EH (cell line): ENCODE measurements at places on chromosomes 2 and 18.

DNA sequence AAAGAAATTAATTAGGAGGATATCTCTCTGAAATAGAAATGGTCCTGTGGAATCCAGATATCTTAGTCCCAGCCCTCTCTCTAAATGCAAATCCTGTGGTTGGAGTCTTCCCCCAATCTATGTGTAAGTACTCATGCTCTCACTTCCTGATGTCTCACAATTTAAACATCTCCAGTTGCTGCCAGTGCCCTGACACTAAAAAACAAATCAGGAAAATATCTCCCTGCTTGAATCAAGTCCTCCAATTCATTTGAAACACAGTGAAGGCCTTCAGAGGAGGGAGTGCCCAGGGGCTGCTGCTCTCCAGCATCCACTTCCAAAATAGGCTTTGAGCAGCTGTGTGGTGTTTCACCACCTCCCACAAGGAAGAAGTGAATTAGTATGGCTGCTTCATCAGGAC, 413.8 kb downstream of the RAD51AP2 start:
- no peak for DNase-seq

DNA sequence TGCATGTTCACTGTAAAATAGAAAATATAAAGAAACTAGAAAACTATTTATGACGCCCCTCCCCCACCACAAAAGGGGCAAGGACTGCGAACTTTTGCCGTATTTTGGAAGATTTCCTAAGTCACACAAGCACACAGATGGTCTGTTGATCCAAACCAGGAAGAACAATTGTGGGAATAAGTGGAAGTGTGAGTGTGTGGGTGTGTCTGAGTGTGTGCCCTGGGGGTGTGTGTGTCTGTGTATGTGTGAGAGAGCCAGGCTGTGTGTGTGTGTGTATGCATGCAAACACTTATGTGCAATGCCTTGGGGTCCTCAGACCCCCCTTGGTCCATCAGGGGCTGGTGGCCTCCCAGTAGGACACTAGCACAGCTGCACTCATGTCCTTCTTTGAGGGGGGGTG, 43.1 kb downstream of the HPCAL1 start:
- DNase-seq: no peak

- no peak for DNase-seq
Measured at GRCh38 chr2:128306931-128307460, 11.7 kb downstream of the HS6ST1 start.

DNA sequence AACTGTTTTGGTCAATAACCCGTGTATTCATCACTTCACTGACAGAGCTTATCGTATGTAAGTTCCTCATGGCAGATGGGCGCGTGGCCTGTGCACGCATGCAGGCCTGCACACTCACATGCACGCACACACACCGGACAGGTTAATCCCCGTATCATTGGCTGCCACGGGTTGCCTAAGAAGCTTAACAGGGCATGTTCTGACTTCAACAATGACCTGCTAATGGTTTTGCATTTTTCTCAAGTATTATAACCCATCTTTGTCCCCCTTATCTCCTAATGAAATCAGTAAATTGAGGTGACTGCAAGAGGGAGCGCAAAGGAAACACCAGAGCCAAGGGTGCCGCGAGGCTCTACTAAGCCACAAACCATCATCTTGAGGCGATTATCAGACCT, 399.0 kb upstream of the ID2 start:
- DNase-seq: no peak

- DNase-seq: no peak
Measured at GRCh38 chr18:10301831-10302483, 152.5 kb upstream of the APCDD1 start.

- DNase-seq: no peak
Measured at GRCh38 chr2:231396058-231396821, 730 bp downstream of the B3GNT7 start.

GRCh38 chr2:124911560-124911959, 886.5 kb downstream of the CNTNAP5 start:
- DNase-seq: peak; percentile 9

DNA sequence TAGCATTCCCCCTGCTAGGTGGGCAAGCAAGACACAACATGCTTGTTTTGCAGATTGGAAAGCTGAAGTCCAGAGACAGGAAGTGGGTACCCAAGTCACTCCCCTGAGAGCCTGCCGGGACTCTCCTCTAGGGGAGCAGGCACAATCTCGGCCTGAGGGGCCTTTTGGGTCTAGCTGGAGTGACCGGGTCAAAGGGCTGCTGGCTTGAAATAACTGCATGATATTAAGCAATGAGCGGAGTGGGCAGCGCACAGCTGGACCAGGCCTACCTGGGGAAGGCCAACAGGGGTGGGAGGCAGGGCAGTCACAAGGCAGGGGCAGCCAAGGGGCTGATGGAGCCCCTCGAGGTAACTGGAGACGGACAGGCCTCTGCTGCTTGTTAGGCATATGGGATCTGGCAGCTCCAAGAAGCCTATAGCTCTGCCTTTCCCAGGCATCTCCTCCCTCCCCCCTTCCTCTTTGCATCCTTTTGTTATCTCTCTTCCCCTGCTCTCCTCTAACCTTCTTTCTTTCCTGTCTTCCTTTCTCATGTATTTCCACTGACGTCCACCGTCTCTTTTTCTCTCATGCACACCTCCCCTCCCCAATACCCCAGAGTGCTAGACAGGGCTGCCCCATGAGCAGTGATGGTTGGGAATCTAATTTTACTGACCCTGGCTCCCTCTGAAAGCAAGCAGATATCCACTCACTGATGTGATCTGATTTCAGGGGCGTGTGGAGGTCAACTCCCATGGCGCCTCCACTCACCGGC, 237.5 kb downstream of the LOXHD1 start:
- no peak for DNase-seq

- DNase-seq: peak; percentile 90
Measured at GRCh38 chr2:111072220-111072871, 48.4 kb upstream of the BCL2L11 start.

- no peak for DNase-seq
Measured at GRCh38 chr18:3449512-3450011, 410 bp upstream of the TGIF1 start.

- no peak for DNase-seq
Measured at GRCh38 chr2:120219291-120219690, 3.9 kb downstream of the TMEM185B start.

DNA sequence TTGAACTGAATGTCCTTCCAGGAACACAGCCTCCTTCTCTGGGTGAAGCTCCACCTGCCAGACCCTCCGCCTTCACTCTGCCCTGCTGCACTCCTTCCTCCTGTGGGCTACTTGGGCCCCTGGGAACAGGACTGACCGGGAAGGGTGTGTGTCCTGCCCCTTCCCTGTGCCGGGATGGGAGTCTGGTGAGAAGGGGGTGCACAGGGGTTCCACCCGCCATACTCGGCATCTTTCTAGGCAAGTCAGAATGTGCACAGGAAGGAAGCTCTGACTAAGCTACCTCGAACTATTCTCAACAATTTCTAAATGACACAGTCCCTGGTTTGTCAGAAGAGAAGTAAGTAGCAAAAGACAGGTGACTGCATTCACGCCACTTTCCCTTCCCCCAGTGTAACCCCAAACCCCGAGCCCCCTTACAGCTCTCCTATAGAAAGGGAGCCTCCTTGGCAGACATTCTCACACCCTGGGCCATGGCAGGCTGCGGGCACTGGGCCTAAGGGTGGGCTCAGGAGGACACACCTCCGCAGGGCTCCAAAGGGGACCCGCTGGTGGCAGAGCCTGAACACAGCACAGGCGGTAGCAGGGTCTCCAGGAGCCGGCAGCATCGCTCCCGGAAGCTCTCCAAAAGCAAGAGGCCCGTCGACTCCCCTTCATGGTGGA, 184.1 kb downstream of the HDAC4 start:
- DNase-seq: no peak

- no peak for DNase-seq
Measured at GRCh38 chr2:239312081-239312511, 88.7 kb downstream of the HDAC4 start.

DNA sequence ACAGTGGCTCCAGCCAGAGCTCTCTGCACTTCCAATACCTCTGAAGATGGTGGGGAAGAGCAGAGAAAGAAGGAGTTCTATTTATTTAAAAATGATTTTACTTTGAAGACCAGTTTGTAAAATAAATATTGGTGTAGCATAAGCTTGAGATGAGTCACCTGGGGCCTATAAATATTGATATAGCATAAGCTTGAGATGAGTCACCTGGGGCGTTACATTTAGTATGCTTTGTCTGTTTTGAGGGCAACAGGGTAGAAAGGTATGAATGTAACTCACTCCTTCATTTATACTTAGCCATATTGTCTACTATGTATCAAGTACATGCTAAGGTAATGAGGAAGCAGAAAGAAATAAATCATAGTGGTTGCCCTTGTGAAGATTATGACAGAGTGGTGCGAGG, 7.7 kb upstream of the SULT1C4 start:
- DNase-seq: no peak

DNA sequence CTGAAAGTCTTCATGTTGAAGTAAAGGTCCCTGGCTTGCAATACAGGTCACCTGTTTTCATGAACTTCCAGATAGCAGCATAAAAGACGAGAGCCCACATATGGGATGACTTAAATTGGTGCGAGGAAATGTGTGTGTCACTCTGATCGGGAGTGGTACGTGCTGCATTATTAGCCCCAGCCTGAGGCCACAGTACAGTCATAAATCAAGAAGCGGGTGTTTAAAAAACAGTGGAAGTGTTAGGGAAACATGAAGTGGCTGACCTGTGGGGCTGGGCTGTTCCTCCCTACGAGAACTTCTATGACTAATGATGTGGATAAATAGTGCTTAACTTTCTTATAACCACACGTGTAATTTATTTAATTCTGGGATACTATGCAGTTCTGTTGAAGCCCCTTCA, 24.4 kb downstream of the RDH14 start:
- peak; percentile 85 for DNase-seq

DNA sequence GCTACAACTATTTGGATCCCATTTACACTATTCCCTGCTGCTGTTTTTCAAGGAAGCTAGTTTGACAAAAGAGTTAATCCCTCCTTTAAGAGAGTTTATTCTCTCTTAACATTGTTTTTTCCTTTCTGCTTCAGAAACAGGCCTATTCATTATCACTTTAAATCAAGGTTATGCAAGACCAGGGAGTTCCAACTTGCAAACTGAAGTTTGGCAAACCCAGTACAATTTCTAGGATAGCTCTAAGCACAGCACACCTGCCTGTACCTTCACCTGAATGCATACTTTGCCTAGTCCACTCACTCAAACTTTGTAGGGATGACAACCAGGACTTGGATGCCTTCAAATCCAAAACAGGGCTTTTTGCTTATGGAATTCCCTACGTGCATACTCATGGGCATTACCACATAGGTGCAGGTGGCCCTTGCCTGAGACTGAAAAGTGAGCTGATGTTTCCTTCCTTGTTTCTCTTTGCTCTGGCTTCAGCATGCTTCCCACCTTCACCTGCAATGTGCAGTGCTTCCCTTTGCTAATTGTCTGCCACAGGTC, 193.8 kb upstream of the MMADHC start:
- no peak for DNase-seq

- DNase-seq: no peak
Measured at GRCh38 chr18:32114293-32114942, 22.7 kb downstream of the RNF138 start.

DNA sequence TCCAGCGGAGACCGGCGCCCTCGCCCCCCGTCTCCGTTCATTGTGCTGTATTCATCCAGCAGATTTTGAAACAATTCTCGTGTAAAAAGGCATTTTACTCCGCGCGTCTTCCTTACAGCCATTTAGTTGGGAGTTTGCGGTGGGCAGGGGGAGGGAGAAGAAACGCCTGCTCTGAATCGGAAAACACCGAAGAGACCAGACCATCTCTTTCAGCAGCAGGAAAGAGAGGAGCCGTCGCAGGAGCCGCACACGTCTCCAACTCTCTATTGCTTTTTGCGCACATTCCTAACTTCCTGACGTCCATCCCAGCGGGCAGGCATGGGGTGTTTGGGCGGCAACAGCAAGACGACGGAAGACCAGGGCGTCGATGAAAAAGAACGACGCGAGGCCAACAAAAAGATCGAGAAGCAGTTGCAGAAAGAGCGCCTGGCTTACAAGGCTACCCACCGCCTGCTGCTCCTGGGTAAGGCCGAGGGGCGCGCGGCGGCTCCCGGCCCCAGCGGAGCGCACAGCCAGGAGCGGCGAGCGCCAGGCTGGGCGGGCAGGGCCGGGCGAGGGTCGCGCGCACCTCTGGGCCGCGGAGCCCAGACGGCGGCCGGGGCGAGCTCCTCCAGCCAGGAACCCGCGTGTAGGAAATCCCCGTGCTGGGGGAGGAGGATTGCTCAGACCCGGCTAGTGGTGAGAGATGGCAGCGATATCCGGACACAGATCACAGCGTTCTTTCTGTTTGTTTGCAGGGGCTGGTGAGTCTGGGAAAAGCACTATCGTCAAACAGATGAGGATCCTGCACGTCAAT, 63.2 kb downstream of the GNAL start:
- DNase-seq: peak; percentile 12

- no peak for DNase-seq
Measured at GRCh38 chr2:168256448-168256847, 9.1 kb upstream of the STK39 start.

DNA sequence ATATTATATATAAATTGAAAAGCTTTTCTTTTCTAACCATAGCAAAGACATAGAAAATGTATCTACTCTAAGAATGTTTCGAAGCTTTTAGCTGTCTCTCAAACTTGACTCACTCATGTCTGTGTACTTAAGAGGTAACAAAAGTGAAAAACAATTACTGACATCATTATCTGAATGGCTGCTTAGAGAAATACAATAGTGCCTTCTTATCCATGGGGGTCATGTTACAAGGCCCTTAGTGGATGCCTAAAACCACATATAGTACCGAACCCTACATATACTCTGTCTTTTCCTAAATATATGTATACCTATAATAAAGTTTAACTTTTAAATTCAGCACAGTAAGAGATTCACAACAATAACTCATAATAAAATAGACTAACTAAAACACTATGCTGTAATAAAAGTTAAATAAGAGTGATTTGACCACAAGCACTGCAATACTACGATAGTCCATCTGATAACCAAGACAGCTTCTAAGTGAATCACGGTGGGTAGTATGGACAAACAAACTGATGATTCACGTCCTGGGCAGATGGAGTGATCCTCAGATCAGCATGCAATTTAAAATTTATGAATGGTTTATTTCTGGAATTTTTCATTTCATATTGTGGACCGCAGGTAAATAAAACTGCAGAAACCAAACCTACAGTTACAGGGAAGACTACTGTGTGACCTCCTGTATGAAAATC, 246.2 kb downstream of the XIRP2 start:
- DNase-seq: peak; percentile 83
